T-helper 2 cell (primary cell): ENCODE measurements at places on chromosomes 13 and 19.

- DNase-seq: no peak
These were observed 6.4 kb downstream of the ZNF808 start for GRCh38 chr19:52533901-52534300.

DNA sequence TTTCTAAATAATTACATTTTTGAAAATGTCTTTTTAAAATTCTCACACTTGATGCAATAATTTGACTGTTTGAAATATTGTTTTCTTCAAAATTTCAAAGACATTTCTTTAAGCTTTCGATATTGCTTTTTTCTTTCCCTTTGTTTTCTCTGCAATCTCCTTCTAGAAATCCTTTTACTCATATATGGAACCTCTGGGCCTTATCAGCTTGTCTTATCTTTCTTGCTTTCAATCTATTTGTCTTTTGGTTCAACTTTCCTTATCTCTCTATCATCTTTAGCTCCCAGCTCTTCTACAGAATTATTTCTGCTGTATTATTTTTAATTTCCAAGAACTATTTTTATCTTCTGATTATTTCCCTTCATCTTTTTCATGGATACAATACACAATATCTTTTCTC lies 80.7 kb upstream of the DIAPH3 start:
- no peak for DNase-seq

DNA sequence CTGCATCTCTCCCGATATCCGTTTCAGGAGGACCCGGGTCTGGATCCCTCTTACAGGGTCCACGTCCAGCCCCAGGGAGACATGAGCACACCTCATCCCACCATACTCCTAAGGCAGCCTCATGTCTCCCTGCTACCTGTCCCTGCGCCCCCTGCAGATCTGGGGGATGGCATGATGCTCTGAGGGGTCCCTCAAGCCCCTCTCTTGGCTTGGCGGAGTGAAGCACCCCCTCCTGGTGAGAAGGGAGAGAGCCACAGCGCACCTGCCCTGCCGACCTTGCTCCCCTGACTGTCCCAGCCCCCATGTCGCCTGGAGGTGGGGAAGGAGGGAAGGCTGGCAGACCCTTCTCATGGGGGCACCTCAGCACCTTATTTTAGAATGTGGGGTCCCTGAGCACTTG lies 21.5 kb upstream of the ARHGEF7 start:
- no peak for DNase-seq

DNA sequence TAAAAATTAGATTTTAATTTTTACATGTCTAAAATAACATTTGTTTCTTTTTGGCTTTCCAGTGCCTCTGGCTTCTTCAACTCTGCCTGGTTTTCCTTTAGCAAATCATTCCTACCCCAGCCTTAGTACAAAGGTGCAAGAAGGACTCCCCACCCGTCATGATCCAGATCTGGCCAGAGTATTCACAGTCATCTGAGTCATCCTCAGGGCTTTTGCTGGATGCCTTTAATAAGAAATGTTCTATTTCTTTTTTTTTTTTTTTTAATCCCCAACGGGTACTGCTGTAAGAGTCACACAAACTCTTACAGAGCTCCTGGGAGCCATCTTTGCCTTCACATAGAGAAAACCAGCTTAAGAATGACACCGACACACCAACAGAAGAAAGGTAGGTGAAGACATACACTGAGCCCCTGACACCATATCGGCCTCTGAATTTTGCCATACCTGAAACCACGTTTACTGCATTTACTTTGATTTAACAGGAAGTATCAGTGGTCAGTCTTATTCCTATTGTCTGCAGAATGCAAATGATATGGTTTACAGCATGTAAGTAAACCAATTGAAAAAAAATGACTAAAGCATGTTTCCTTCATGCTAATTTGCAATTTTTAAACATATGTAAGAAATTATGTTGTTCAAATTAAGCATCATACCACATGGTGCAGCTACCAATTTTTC lies 184.4 kb downstream of the NALCN start:
- DNase-seq: no peak

GRCh38 chr13:67226696-67227095 lies 3.4 kb downstream of the PCDH9 start:
- DNase-seq: no peak

- DNase-seq: no peak
These were observed 320.2 kb downstream of the DLEU7 start for GRCh38 chr13:50523307-50523706.

- DNase-seq: no peak
These were observed 260.8 kb downstream of the EFNB2 start for GRCh38 chr13:106274551-106275203.

GRCh38 chr13:46388846-46389245 lies 1.8 kb upstream of the RUBCNL start:
- no peak for DNase-seq

DNA sequence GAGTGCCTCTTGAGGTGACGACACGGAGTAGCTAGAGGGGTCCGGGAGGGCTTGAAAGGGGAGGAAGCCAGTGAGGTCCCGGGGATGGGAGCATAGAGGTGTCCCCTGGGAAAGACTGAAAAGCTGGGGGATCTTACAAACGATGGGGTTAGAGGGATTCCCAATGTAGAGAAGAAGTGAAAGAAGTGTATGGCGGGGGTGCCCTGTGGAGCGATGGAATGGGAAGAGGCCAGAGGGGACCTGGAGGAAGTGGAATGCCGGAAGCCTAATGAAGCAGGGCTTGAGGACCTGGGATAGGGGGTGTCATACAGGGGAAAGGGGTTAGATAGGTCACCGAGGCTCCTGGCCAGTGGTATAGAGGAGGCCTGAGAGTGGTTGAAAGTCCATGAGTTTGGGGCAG lies 580 bp downstream of the AP2A1 start:
- no peak for DNase-seq

DNA sequence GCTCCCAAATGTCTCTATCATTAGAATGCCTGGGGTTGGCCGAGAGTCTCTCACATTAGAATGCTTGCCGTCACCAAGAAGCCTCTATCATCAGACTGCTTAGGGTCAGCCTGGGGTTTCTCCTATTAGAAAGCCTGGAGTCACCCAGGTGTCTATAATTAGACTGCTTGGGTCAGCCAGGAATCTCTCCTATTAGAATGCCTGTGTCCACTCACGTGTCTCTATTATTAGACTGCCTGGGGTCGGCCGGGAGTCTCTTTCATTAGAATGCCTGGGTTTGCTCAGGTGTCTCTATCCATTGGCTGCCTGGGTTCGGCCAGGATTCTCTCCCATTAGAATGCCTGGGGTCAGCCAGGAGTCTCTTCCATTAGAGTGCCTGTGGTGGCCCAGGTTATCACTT lies 1453.1 kb downstream of the UQCRFS1 start:
- no peak for DNase-seq

DNA sequence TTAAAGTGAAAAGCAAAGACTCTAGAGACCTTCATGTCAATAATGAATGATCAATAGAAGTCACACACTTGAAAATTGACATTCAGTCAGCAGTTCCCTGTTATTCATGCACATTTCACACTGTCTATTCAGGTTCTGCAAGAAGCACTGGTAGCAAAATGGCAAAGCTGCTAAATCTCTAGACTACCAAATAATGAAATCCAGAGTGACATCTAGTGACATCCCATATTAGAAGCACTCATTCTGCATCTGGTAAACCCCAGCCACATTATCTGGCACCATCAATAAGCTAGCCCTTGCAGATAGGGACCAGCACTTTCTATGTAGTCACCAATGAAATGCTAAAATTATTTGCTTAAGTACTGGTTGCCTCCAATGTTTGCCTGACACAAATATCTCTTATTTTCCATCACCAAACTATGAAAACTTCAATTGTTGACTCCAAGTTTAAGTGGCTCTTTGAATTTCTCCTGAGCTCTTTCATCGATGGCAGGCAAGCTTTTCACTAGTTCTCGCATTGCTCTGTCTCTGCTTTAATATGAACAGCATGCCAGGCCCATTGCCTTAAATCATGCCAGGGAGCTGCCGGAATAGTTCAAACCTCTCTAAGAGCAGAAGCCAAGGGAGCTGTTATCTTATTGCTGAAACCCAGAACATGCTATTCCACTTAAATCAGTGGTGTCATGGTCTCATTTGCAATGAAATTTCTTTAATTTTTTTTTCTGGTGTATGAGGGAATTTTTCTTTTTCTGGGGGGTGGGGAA lies 409.9 kb downstream of the MZT1 start:
- DNase-seq: no peak

DNA sequence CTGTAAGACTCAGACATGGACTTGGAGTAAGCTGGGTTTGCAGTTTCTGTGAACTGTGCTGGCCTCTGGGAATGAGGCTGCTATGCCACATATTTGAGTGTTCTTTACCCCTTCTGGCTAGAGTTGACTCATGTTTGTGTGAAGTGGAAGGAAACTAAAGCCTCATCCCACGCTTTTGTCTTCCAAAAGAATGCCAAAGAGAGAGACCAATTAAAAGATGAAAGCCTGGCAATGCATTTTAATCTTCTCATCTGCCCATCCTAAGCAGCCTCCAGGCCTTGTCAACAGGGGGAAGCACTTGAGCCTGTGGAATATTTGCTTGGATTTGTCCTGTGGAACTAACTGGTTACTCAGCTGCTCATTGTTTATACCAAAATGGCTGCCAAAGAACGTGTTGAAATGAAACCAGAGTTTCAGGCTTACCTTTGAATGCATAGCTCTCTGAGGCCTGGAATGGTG lies 49.1 kb downstream of the LMO7 start:
- DNase-seq: no peak

DNA sequence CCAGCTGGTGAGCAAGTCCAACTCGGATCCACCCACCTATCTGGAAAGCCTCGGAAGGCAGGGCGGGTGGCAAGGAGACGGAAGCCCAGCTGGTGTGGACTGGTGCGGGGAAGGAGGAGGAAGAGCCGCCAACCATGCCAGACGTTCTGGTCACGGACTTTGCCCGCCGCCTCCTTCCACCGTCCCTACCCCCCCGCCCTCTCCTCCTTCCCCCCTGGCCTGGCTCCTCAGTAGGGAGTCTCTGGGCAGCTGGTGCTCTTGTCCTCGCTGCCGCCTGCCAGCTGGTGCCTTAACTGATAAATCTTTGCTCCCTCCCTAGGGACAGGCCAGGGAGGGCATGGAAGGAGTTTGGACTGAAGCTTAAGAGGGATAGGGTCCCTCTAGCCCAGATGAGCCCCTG lies 4.8 kb downstream of the SYNGR4 start:
- DNase-seq: no peak

DNA sequence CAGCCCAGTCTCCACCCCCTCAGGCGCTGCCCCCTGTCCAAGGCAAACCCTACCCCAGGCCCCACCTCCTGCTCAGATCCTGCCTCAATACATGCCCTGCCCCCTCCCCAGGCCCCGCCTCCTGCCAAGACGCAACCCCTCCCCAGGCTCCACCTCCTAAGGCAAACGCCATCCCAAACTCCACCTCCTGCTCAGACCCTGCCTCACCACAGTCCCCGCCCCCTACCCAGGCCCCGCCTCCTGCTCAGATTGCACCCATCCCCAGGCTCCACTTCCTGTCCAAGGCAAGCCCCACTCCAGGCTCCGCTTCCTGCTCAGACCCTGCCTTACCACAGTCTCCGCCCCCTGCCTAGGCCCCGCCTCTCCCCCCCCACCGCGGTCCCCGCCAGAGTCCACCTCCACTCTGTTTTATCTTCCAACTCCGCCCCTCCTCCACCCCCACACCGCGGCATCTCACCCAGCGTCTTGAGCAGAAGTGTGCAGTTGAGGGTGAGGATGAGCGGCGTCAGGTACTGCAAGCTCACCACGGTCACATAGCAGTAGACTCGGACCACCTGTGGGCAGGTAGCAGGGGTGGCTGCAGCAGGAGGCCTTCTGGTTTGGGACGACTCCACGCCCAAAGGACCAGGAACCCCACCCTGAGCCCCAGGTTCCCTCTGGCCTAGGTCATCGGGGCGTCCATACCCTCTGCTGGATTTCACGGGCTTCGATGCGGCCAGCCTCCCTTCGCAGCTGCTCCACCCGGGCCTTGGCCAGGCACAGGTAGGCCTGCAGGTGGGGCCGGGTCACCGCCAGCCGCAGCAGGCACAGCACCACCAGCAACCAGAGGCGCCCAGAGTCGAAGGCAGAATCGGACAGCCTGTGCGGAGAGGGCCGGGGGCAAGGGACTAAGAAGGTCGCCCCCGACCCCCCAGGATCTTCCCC lies 17.7 kb downstream of the TMEM161A start:
- no peak for DNase-seq

GRCh38 chr19:47465957-47466356 lies 5.7 kb downstream of the SLC8A2 start:
- DNase-seq: no peak

DNA sequence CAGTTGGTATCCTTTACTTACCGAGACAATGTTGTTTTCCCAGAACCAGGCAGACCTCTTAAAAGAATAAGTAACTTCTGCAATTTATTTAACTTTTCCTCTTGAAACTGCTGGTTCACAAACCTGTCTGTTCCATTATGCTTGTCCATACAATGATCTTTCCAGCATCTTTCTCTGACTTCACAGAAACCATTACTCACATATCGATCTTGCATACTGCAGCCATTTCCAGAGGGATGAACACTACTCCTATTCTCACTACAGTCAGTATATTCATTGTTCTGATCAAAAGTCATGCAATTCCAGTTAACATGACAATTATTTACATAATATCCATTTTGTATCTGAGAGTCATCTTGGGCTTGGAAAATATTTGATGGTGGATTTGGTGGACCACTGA lies 2.8 kb downstream of the N4BP2L2 start:
- DNase-seq: no peak

DNA sequence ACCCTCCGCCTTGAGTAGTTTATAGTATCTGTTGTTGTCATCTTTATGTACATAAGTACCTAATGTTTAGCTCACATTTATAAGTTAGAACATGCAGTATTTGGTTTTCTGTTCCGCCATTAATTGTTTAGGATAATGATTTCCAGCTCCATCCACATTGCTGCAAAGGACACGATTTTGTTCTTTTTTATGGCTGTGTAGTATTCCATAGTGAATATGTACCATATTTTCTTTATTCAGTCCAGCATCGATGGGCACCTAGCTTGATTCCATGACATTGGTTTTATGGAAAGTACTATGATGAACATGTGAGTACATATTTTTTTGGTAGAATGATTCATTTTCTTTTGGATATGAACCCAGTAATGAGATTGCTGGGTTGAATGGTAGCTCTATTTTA lies 174.4 kb upstream of the SPRY2 start:
- no peak for DNase-seq

DNA sequence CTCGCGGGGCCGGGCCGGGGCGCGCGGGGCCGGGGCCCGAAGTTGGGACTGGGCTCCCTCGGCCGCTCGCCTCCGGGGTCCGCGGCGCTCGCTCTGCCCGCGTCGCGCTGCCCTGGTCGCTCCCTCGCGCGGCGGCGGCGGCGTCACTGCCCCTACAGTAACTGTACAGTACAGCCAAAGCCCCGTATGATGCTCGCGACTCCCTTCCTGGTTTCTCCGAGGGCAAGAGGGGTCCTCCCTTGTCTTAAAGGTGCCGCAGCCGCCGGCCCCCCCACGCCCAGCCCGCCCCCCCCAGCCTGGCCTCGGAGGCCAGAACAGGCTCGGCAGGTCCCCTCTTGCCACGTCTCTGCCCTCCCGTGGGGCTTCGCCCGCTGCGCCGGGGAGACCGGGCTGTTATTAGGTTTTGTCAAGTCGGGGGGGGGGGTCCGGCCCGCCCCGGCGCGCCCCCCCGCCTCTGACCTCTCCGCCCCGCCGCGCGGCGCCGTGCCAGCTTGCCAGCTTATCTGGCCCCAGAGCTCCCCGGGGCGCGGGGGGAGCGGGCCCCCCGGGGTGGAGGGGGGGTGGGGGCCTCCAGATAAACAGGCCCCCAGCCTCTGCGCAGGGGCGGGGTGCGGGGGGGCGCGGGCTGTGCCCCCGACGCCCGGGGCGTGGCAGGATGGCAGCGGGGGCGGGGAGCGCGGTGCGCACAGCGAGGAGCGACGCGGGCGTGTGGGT lies at the start of gene ZBTB7A:
ZBTB7A (minus strand) TSS at position 218 of the 714 bp plus-strand sequence. CDS start 11,667 bp downstream, outside the sequence.
- peak; percentile 59 for DNase-seq
